ENCODE measurements at places on chromosomes 1 and 21.

GRCh38 chr1:38454236-38454635 lies 405.3 kb downstream of the RRAGC start:
- DNase-seq: no peak

DNA sequence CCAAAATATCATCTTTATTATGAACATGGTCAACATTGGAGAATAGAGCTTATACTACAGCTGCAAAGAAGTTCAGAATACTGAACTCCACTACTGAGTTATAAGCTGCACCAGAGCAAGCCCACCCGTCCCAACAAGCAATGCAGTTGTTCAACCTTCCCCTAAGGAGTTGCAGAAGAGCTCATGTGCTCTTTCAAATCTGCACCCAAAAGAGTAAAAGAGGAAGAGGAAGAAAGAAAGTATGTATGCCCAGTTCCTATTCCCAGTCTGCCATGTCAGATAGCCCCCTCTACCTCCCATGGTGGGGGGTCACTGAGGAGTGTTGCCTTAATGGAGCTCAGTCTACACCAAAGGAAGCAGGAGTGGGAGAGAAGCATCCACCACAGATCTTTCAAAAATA lies 6.9 kb downstream of the C1orf162 start:
- no peak for DNase-seq

- DNase-seq: no peak
These were observed 323.4 kb downstream of the LTN1 start for GRCh38 chr21:28669321-28669720.

- DNase-seq: no peak
These were observed 106.0 kb downstream of the XCL2 start for GRCh38 chr1:168437821-168438220.

- no peak for DNase-seq
These were observed 21.3 kb upstream of the ZNF326 start for GRCh38 chr1:89973471-89974127.

GRCh38 chr1:28577052-28577678 lies 14.9 kb upstream of the RAB42 start:
- DNase-seq: peak; percentile 31

GRCh38 chr1:162590686-162591085 lies 29.2 kb downstream of the UAP1 start:
- DNase-seq: no peak

- no peak for DNase-seq
These were observed 12.4 kb downstream of the TMEM201 start for GRCh38 chr1:9600861-9601834.

- no peak for DNase-seq
These were observed 8.9 kb upstream of the MRPL55 start for GRCh38 chr1:228118040-228118439.

DNA sequence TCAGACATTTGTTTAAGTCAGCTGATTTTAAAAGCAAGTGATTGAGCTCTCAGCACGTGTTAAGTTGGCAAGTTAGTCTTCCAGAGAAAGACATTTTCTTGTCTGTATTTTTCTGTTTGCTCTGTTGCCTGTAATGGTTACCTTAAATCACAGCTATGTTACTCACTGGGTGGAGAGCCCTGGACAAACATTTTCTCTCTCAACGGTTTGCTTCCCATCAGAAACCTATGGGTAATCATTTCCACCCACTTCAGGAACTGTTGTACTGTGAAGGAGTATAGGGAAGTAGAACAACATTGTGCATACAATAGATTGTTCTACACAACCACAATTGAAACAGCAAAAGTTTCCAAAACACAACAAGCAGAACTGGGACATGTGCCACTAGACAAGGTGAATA lies 113.9 kb upstream of the DPT start:
- DNase-seq: no peak

GRCh38 chr1:51296383-51297357 lies 33.7 kb downstream of the TTC39A start:
- DNase-seq: peak; percentile 64

DNA sequence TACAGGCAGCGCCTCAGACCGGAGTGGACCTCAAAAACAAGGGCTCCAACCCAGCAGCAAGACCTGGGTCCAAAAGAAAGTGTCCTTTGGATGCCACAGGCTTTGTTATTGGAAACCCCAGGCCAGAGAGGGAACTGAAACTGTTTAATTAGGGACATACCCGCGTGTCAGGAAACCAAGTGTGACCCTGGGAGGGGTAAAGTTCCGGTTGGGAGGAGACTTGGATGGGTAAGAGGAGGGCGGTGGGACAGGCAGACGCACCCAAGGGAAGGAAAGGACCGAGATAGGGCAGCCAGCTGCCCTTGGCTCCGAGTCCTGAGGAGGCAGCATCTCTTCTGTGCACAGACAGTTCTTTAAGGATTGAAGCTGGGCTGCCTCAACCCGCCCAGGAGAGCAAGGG lies 71.4 kb downstream of the CDC7 start:
- no peak for DNase-seq

- DNase-seq: no peak
These were observed 78.1 kb downstream of the LRRC53 start for GRCh38 chr1:74434321-74434720.

DNA sequence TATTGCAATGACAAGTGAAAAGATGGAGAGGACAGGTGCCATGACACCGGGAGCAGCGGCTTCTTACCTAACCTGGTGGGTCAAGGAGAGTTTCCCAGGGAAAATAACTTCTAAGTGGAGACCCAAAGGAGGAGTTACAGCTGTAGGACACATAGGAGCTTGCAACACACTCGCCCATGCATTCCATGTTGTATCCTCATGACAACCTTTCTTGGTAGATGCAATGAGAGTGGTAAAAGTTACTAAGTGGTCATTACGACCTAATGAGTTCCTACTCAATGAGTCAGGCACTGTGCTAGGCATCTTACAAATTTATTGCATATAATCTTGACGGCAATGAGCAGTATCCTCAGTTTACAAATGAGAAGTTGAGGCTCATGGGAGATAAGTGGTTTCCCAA lies 119.5 kb upstream of the HOOK1 start:
- no peak for DNase-seq

- no peak for DNase-seq
These were observed 23.2 kb downstream of the GON4L start for GRCh38 chr1:155833665-155834295.

DNA sequence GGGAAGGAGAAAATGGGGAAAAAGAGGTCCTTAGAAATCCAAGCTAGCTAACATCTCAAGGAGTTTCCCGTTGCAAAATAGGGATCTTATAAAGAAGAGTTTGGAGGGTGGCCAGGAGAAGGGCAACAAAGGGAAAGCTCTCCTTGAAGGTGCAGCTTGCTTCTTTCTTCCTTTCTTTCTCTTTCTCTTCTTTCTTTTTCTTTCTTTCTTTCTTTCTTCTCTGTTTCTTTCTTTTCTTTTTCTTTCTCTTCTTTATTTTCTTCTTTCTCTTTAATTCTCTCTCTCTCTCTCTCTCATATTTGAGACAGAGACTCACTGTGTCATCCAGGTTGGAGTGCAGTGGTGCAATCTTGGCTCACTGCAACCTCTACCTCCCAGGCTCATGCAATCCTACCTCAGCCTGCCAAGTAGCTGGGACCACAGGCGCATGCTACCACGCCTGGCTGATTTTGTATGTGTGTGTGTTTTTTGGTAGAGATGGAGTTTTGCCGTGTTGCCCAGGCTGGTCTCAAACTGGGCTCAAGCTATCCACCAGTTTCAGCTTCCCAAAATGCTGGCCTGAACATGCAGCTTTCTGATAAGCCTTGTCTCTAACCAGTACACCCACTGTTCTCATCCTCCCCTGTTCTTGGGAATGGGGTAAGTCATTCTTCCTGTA lies 44.4 kb downstream of the RNF11 start:
- DNase-seq: no peak

- no peak for DNase-seq
These were observed 7.1 kb upstream of the ACTA1 start for GRCh38 chr1:229440851-229441537.

- DNase-seq: no peak
These were observed 131.0 kb downstream of the TGFBR3 start for GRCh38 chr1:91754816-91755580.

DNA sequence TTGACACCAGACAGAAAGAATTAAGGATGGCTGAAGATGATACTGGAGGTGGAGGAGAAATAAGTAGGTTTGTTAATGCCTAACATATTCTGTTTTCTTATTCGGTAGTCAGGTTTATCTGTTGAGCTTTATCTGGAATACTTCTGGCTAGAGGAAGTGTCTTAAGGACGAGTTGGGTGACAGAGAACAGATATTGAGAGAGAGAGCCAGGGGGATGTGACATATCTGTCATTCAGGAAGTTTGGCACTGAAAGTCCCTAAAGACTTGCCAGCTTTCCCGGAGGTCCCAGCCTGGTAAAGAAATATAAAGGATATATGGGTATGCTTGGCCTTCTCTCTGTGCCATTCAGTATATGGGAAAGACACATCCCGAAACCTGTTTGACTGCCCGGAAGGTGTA lies 280.6 kb downstream of the ZP4 start:
- DNase-seq: no peak

DNA sequence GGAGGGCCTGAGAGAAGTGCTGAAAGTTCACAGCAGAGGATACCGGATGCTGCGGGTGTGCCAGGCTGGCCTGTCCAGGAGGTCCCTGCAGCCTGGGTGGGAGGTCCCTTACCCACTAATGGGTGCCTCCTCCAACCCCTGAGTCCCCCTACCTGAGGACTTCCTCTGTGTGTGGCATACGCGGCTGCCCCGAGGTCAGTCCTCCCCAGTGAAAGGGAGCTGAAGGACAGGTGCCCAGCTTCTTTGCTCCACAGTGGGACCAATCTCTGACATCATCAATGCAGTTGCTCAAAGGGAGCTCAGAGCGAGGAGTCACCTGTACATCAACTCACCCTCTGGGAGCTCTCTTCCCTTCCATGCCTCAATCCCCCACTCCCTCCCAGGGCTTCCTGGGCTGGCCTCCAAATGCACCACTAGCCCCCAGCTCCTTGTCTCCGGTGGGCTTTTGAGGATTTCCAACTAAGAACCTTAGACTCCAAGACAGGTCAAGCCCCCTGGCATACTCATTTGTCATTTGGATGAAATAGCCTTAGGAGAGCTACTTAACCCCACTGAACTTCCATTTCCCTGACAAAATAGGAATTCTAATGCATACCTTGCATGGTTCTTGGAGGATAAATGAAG lies 53.9 kb downstream of the PDE9A start:
- no peak for DNase-seq

GRCh38 chr1:56469640-56470371 lies 109.6 kb downstream of the PLPP3 start:
- no peak for DNase-seq

- DNase-seq: no peak
These were observed 176.9 kb upstream of the FMN2 start for GRCh38 chr1:239914751-239915231.

- no peak for DNase-seq
These were observed 156.0 kb downstream of the COL24A1 start for GRCh38 chr1:86000601-86001000.

GRCh38 chr1:101108111-101108500 lies 82.5 kb upstream of the DPH5 start:
- DNase-seq: peak; percentile 18

GRCh38 chr1:175191659-175192058 lies 917 bp downstream of the KIAA0040 start:
- DNase-seq: no peak

- DNase-seq: no peak
These were observed 73.9 kb upstream of the VTCN1 start for GRCh38 chr1:117284399-117285215.

DNA sequence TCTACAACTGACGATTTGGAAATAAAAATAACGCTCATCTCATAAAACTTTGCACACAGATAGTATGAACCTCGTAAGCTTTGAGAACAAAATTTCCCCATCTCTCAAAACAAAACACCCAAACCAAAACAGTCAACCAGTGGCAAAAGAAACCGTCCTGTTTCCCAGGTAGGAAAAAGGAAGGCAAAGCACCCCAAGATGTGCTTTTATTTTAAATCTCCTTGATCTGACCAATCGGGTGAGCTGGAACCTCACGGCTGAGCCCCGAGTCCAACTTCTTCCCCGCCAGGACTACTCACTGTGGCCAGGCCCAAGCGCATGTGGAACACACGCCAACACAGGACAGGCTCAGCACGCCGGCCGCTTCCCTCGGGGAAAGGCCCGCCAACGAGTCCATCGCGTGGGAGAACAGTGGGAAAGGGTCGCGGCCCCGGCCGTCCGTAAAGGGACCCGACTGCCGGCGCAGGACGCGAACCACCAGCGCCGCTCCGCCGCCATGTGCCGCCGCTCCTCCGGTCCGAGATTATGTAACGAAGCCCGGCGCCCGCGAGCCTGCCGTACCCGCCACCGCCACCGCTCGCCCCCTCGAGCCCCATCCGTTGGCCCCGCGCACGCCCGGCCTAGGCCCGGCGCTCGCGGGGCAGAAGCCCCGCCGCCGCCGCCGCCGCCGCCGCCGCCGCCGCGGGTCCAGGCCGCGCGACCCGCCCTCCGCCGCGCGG lies 759 bp downstream of the AHCTF1 start:
- DNase-seq: peak; percentile 8

GRCh38 chr1:52707927-52708655 lies 9.9 kb upstream of the COA7 start:
- no peak for DNase-seq

All from stimulated activated CD8-positive, alpha-beta memory T cell treated with anti-CD3 and anti-CD28 coated beads, Interleukin-15, amount 100 ng/mL, for 48 hours (primary cell).